DMS79 (cell line): ENCODE measurements at places on chromosomes 3 and 15.

DNA sequence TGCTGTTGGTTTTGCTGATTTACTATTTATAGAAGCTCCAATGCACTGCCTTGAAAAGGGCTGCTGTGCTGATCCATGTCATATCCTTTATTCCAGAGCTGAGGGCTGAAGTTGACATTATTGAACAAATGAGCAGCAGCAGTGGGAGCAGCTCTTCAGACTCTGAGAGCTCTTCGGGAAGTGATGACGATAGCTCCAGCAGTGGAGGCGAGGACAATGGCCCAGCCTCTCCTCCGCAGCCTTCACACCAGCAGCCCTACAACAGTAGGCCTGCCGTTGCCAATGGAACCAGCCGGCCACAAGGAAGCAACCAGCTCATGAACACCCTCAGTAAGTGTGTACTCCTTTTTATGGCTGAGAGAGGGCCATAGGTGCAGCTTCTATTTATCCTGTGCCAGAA, 8.8 kb downstream of the EAF1 start:
- DNase-seq, result no peak

DNA sequence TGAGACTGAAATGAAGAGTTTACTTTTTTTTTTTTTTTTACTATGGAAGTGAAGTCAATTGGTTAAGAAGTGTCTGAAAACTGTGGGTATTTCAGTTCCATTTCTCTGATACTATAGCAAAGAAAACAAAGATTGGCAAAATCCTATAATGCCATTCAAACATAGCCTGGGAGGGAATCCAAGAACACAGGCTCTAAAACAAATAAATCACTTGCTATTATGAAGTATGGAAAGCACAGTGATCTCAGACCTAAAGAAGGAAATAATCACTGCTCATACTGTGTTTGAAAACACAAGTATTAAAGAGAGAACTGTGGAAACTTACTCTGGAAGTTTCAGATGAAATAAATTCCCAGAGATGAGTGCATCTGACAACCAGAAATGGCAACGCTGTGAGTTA, 12.0 kb downstream of the SAMMSON start:
- DNase-seq, result no peak

- no peak for DNase-seq
Measured at GRCh38 chr3:97895216-97895615, 73.4 kb downstream of the CRYBG3 start.

- no peak for DNase-seq
Measured at GRCh38 chr3:57518276-57518915, 25.7 kb downstream of the DNAH12 start.

GRCh38 chr15:31291048-31291578, 35.5 kb upstream of the KLF13 start:
- no peak for DNase-seq

- no peak for DNase-seq
Measured at GRCh38 chr3:194343561-194343893, 7.6 kb downstream of the CPN2 start.
